Naive thymus-derived CD8-positive, alpha-beta T cell (primary cell): ENCODE measurements at places on chromosomes 6 and 20.

DNA sequence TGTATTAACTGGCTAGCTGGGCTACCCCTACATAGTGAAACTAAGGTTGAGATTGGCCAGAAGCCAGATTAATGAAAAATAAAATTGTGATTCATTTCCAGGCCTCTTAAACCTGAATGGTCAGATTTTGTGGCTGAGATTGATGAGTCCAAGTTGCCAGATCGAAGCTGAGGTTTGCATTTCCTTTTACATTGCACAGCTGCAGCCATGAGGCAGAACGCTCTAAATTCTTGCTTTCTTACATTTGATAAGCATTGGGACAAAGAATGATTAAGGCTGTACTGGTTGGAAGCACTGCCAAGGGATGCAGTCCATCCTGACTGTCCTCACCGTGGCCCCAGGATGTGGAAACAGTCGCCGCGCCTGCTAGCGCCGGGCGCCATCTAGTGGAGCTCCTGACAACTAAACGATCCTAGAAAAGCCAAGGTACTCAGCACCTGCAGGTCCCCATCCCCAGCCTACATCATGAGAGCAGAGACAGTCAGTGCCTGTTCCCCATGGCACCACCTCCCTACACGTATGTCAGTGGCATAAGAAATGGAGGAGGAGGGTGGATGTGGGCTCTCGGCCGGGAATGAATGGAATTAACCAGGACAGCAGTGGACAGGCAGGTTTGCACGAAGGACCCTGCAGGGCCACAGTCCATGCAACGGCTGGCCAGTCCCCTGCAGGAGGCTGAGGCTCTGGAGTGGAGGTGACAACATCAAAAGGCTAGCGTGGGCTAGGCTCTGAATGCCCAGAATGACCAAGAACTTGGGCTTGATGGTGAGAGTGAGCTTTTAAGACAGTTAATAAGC is 19.0 kb downstream of the PXDC1 start:
- H3K4me1 ChIP-seq = peaks cover 2% of the 10 kb centered on the region
- H3K27ac ChIP-seq = no peak overlapping the region
- peak; percentile 76 for DNase-seq
- peaks cover 8% of the 10 kb centered on the region for H3K27me3 ChIP-seq

DNA sequence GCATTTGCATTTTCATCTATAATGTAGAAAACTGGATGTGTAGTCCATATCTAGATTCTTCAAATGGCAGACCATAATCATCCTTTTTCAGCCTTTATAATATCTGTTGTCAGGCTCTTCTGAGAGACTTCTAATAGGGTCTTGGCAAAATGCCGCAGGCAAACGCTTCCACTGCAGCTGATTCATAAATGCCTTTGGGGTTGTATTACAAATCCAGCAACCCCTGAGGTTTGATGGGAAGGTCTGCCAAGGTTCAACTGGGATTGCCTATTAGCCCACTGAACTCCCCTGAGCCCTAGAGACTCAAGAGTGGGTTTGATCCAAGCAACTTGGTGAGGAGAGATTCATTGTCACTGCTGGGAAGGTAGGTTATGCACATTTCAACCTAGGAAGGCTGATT is 365.2 kb upstream of the POU3F2 start:
- no peak for DNase-seq
- H3K27ac ChIP-seq = no peak overlapping the region
- no peak overlapping the region for H3K4me3 ChIP-seq
- no peaks in the 10 kb centered on the region for H3K4me1 ChIP-seq
- no peaks in the 10 kb centered on the region for H3K27me3 ChIP-seq

DNA sequence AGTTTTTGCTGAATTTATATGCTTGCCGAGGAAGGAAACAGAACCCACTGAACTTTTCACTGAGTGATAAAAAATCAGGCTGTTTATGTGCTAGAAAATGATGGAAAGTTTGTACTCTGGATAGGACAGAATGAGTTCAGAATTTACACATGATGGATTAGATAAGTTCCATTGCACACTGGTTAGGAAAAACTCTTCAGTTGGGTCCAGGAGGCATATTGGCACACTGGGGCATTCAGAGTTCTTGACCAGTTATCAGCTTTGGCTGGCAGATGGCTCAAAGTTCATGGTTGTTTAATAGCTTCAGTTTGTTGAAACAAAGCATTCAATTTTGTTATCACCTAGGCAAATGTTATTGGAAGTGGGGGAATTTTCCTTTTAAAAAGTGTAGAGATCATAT is 613.3 kb upstream of the SYNCRIP start:
- DNase-seq = no peak
- H3K4me3 ChIP-seq = no peak overlapping the region
- no peak overlapping the region for H3K27ac ChIP-seq

GRCh38 chr20:22452442-22453011 is 131.8 kb downstream of the FOXA2 start:
- H3K4me3 ChIP-seq = no peak overlapping the region
- no peaks in the 10 kb centered on the region for H3K36me3 ChIP-seq
- H3K4me1 ChIP-seq = no peaks in the 10 kb centered on the region
- peaks cover 12% of the 10 kb centered on the region for H3K27me3 ChIP-seq

DNA sequence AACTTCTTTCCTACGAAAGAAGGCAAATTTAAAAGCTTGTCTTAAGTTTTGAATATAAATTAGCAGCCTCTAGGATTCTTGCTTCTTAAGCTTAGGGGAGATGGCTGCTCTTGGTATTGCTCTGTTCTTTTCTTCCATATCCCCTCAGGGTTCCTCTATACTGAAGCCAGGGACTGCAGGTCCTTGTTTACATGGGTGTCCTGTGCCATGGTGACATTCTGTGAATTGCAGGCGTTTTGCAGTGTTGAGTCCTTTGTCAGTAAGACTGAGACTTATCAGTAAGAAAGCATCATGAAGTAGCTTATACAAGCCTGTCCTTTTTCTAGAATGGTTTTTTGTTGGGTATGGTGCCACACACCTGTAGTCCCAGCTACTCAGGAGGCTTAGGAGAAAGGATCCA is 147.8 kb downstream of the ARID1B start:
- H3K36me3 ChIP-seq = no peaks in the 10 kb centered on the region
- H3K27me3 ChIP-seq = no peaks in the 10 kb centered on the region
- DNase-seq = no peak

GRCh38 chr6:109706513-109706912 is 15.4 kb downstream of the FIG4 start:
- H3K4me3 ChIP-seq = no peak overlapping the region
- no peaks in the 10 kb centered on the region for H3K27me3 ChIP-seq
- H3K36me3 ChIP-seq = peaks cover 8% of the 10 kb centered on the region
- no peak for DNase-seq
- no peak overlapping the region for H3K27ac ChIP-seq
- H3K4me1 ChIP-seq = peaks cover 69% of the 10 kb centered on the region

GRCh38 chr6:167420858-167421766 is 96.2 kb downstream of the TTLL2 start:
- H3K4me3 ChIP-seq = no peak overlapping the region
- no peaks in the 10 kb centered on the region for H3K36me3 ChIP-seq
- H3K27ac ChIP-seq = no peak overlapping the region
- no peak for DNase-seq

- DNase-seq = no peak
- H3K27ac ChIP-seq = no peak overlapping the region
- no peaks in the 10 kb centered on the region for H3K36me3 ChIP-seq
- H3K27me3 ChIP-seq = peaks cover 10% of the 10 kb centered on the region
- H3K4me3 ChIP-seq = no peak overlapping the region
These were observed 111.7 kb upstream of the CD93 start for GRCh38 chr20:23197836-23198235.

DNA sequence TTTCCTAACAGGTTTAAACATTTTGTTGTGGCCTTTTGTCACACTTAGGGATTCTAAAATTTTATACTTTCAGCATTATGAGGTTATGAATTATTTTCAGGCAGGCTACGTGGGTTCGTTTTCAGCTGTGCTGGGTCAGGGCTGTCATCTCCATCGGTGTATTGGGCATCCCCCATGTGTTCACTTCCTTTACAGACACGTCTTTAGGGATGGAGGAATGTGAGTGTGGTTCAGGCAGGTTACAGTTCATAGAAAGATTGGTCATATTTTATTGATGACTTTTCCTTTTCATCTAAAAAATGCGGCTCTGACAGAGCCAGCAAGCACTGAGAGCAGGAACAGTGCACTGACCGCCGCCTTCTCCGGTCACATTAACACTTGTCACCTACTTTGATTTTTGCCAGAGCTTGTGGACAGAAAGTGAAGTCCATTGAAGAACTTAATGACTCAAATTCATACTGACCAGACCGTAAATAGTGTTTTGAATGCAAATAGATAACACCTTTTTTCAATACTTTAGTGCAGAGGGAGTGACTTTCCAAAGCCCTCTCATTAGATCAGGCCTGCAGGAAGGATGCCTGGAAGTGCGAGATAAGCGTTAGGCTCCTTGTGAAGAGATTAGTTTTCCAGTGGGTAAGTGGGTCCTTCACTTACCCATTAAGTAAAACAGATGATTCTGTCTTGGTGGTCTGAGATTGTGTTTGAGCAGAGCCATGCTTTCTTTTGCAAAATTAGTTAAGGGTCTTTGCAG is 113.1 kb downstream of the TIAM2 start:
- no peak overlapping the region for H3K27ac ChIP-seq
- H3K27me3 ChIP-seq = peaks cover 2% of the 10 kb centered on the region
- H3K36me3 ChIP-seq = no peaks in the 10 kb centered on the region
- no peak for DNase-seq
- H3K4me3 ChIP-seq = no peak overlapping the region
- no peaks in the 10 kb centered on the region for H3K4me1 ChIP-seq
